ENCODE measurements at places on chromosomes 3 and 15. TPM values are rescaled to one million over a fixed set of nuclear protein-coding genes. Genes with fewer than 3 reads are reported as not detected.

Gene CHRNA3
- under 0.01 TPM for total RNA-seq

Gene UACA
- 33.3 TPM for total RNA-seq

Gene SSUH2
- not detected for total RNA-seq

Gene CASR
- not detected for total RNA-seq

Gene PRICKLE2
- total RNA-seq, result 12.0 TPM

Gene NPTN
- total RNA-seq, result 88.0 TPM

Gene CACNA2D2
- not detected for total RNA-seq

Gene KLHL40
- total RNA-seq, result not detected

Gene RARRES1
- 0.62 TPM for total RNA-seq

Gene RAB6B
- 2.5 TPM for total RNA-seq

Gene THAP10
- 1.0 TPM for total RNA-seq

Gene CP
- 0.46 TPM for total RNA-seq

Gene AGBL1
- total RNA-seq, result 1.1 TPM

Gene CHD2
- total RNA-seq, result 74.1 TPM

Gene NR1I2
- total RNA-seq, result 0.15 TPM

All from melanocyte of skin (primary cell).